ENCODE measurements at places on chromosomes 7 and 10.
A peak's percentile ranks its signal among the peaks of the same experiment; 100 is the strongest.

GRCh38 chr10:14485986-14486385, 155.3 kb upstream of the FRMD4A start:
- no peak overlapping the region for H3K4me3 ChIP-seq
- H3K27me3 ChIP-seq, result peaks cover 19% of the 10 kb centered on the region
- H3K4me1 ChIP-seq, result no peaks in the 10 kb centered on the region
- DNase-seq, result no peak

DNA sequence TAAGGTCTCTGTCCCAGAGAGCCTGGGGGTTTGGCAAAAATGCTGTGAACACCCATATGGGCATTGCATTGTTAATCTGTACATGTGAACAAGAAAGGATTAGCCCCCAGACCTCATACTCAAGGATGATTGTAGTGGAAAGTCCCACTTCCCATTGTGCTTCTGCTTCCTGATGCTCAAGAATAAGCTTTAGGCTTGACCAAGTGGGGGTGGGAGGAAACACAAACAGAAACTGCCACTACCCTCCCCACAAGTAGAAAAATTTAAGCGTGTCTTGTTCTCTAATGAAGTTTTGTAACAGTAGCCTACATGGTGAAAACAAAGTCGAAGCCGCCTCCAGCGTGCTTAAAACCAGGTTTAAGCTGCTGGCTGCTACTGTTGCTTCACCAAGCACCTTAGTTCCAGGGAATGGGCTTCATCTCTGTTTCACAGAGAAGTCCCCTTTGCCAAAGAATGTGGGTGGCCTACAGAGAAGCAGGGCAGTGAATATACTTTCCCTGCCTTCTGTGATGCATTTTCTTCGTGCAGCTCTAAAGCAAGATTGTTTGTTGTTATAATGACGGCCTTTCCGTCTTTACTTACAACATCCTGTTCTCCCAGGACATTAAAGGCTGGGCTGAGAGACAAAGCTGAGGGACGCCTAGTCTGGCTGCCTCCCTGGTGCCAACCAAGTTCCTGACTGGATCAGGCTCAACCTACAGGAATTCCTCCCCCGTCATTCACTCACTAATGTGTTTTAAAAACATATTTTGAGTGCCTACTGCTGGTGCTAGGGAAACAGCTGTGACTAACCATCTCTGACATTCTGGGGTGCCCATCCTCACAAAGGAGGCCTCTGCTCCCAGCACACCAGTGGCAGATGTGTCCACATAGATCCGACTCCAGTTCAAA, 32.1 kb upstream of the CCSER2 start:
- no peaks in the 10 kb centered on the region for H3K36me3 ChIP-seq
- no peak for DNase-seq
- peaks cover 21% of the 10 kb centered on the region for H3K4me1 ChIP-seq
- H3K27ac ChIP-seq, result no peak overlapping the region
- H3K4me3 ChIP-seq, result no peak overlapping the region

DNA sequence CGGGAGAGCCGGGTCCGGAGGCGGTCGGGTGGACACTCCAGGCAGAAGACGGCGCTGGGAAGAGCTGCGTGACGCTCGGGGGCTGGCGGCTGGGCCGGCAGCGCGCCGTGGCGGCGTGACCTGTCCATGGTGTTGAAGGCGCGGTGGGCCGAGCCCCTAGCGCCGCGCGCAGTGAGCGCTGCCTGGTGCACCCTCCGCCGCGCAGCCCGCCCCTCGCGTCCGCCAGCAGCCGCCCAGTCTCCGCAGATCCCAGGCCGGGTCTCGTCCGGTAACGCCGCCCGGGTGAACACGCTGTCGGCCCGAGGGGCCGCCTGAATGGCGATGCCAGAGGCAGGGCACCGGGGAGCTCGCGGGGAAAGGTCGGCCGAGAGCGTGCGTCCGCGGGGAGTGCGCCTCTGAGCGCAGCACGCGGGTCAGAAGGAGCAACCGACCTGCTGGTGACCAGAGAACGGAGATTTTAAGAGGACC, 657 bp upstream of the TMEM178B start:
- H3K36me3 ChIP-seq, result no peaks in the 10 kb centered on the region
- H3K4me3 ChIP-seq, result peak overlapping the region; percentile 54
- peaks cover 47% of the 10 kb centered on the region for H3K27me3 ChIP-seq
- peaks cover 16% of the 10 kb centered on the region for H3K4me1 ChIP-seq
- H3K27ac ChIP-seq, result no peak overlapping the region

DNA sequence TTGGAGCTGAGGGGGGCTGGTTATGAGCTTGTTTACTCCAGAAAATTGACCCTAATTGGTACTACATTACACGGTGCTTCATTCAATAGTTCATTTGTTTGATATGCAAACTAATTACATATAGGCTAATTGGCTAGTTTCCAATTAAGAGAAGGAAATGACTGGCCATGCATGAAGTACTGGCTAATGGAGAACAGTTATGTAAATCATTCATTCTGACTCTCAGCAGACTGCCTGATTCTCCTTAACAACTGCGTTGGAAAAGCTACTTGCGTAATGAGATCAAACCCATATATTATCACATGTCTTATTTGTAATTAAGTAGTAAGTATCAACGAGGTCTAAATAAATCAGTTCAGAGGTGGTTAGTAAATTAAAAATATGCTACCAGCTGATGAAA, 81.8 kb upstream of the CTTNBP2 start:
- no peak overlapping the region for H3K4me3 ChIP-seq
- peaks cover 3% of the 10 kb centered on the region for H3K27me3 ChIP-seq
- DNase-seq, result no peak
- no peaks in the 10 kb centered on the region for H3K4me1 ChIP-seq
- no peaks in the 10 kb centered on the region for H3K36me3 ChIP-seq
- no peak overlapping the region for H3K27ac ChIP-seq

GRCh38 chr10:75013007-75013406, 98.4 kb upstream of the SAMD8 start:
- H3K4me3 ChIP-seq, result no peak overlapping the region
- H3K27ac ChIP-seq, result peak overlapping the region; percentile 82
- no peaks in the 10 kb centered on the region for H3K27me3 ChIP-seq
- peaks cover 51% of the 10 kb centered on the region for H3K4me1 ChIP-seq

DNA sequence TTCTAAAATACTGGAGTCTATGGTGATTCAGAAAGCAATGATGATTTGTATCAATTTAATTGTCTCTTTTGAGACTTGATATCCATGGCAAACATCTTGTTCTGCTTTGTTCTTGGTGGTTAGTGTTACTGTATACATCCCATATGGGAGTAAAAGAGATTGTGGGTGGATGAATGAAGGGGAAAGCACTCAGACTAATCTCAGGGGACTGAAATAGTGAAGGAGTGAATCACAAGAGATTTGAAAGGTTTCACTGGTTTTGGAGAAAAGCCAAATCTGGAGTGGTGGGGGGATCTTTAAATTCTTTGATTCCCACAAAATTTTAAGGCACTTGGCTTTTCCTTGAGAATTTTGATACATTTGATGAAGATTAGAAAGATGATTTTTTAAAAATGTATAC, 369.4 kb downstream of the INHBA start:
- H3K4me3 ChIP-seq, result no peak overlapping the region
- H3K27me3 ChIP-seq, result no peaks in the 10 kb centered on the region
- no peak for DNase-seq
- no peaks in the 10 kb centered on the region for H3K4me1 ChIP-seq

GRCh38 chr10:117094856-117095255, 43.2 kb downstream of the VAX1 start:
- H3K36me3 ChIP-seq, result no peaks in the 10 kb centered on the region
- peaks cover 13% of the 10 kb centered on the region for H3K27me3 ChIP-seq
- no peak overlapping the region for H3K4me3 ChIP-seq
- DNase-seq, result no peak

GRCh38 chr10:120436439-120437112, 20.5 kb upstream of the PLPP4 start:
- no peak for DNase-seq
- H3K4me3 ChIP-seq, result no peak overlapping the region
- H3K27ac ChIP-seq, result no peak overlapping the region
- peaks cover 10% of the 10 kb centered on the region for H3K27me3 ChIP-seq

DNA sequence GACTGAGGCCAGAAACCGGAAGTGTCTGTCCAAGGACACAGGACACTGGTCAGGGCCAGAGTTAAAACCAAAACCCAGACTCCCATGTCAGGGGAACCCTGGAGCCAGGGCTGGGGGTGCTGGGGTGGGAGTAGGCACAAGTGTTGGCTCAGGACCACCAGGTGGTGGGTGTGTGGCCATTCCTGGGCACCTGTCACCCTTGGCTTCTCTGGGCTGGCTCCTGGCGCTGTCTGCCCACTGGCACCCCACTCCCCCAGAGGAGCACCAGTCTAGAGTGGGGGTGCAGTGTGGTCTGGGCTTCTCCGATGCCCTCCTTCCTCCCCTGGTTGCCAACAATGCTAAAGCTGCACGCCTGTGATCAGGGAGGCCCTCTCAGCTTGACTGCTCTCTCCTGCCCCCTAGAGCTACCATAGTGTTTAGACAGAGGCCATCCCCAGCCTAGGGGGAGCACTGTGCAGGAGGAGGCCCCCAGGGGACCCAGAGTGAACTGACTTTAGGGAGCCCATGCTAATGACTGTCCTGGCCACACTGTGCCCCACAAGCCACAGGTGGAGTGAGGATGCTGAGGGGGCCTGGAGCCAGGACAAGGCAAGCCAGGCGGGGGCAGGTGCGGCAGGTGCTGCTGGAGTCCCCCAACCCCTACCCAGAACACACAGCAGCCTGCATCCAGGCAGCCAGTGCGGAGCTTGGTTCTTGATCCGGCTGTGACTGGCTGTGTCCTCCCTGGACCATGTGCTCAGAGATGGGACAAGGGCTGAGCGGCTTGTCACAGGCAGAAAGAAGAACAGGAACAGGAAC, 11.0 kb downstream of the RASGEF1A start:
- DNase-seq, result peak; percentile 67
- no peak overlapping the region for H3K27ac ChIP-seq
- no peaks in the 10 kb centered on the region for H3K27me3 ChIP-seq
- no peak overlapping the region for H3K4me3 ChIP-seq

- no peak overlapping the region for H3K4me3 ChIP-seq
- no peaks in the 10 kb centered on the region for H3K36me3 ChIP-seq
- peaks cover 22% of the 10 kb centered on the region for H3K27me3 ChIP-seq
- no peak for DNase-seq
Observed at GRCh38 chr10:27383595-27384542, 120.2 kb upstream of the RAB18 start.

- no peak overlapping the region for H3K4me3 ChIP-seq
- no peak for DNase-seq
- peak overlapping the region; percentile 11 for H3K27ac ChIP-seq
- H3K36me3 ChIP-seq, result peaks cover 40% of the 10 kb centered on the region
- H3K27me3 ChIP-seq, result no peaks in the 10 kb centered on the region
Observed at GRCh38 chr10:100993986-100994708, 5.5 kb upstream of the LZTS2 start.

DNA sequence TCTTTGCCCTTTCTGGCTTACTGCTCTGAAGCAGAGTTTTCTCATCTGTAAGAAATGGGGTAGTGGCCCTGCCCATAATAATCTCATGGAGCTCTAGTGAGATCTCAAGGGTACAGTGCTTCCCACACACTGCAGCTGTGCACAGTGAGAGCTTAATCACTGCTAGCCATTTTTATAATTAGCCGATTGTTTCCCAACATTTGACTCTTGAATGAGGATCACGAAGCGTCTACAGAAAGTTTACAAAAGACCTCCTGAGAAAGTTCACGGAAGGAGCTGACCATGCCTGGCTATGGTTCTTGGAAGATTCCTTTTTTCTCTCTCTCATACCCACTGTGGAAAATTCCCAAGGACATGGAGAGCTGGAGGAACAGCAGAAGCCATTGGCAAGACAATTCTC, 70.4 kb downstream of the FAM171A1 start:
- H3K4me1 ChIP-seq, result no peaks in the 10 kb centered on the region
- H3K27ac ChIP-seq, result no peak overlapping the region
- H3K27me3 ChIP-seq, result no peaks in the 10 kb centered on the region
- no peak overlapping the region for H3K4me3 ChIP-seq
- DNase-seq, result no peak
- no peaks in the 10 kb centered on the region for H3K36me3 ChIP-seq

DNA sequence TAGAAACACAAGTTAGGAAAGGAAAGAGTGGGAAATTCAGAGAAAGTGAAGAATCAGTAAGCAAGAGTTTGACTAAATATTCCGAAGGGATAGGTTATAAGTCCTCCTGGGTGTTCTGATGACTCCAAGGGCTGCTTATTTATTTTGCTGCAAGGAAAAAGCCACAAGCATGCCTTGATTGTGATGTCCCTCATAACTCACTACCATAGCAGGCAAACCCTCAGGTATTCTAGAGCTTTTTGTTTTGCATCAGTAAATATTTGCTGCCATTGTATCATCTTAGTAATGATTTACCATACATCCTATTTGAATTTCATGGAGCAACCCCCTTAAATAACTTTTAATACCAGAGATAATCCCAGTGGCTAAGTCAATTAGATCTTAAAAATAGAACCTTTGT, 688.1 kb downstream of the SUGCT start:
- no peak overlapping the region for H3K27ac ChIP-seq
- H3K36me3 ChIP-seq, result no peaks in the 10 kb centered on the region
- no peak for DNase-seq
- H3K4me3 ChIP-seq, result no peak overlapping the region

- no peak overlapping the region for H3K4me3 ChIP-seq
- peaks cover 2% of the 10 kb centered on the region for H3K27me3 ChIP-seq
- H3K36me3 ChIP-seq, result no peaks in the 10 kb centered on the region
- H3K4me1 ChIP-seq, result no peaks in the 10 kb centered on the region
- DNase-seq, result no peak
- H3K27ac ChIP-seq, result no peak overlapping the region
Observed at GRCh38 chr7:39033885-39034624, 56.3 kb downstream of the POU6F2 start.

- peaks cover 5% of the 10 kb centered on the region for H3K27me3 ChIP-seq
- no peaks in the 10 kb centered on the region for H3K36me3 ChIP-seq
- no peaks in the 10 kb centered on the region for H3K4me1 ChIP-seq
- H3K4me3 ChIP-seq, result no peak overlapping the region
- no peak for DNase-seq
Observed at GRCh38 chr10:113339121-113339520, 213.7 kb upstream of the HABP2 start.

DNA sequence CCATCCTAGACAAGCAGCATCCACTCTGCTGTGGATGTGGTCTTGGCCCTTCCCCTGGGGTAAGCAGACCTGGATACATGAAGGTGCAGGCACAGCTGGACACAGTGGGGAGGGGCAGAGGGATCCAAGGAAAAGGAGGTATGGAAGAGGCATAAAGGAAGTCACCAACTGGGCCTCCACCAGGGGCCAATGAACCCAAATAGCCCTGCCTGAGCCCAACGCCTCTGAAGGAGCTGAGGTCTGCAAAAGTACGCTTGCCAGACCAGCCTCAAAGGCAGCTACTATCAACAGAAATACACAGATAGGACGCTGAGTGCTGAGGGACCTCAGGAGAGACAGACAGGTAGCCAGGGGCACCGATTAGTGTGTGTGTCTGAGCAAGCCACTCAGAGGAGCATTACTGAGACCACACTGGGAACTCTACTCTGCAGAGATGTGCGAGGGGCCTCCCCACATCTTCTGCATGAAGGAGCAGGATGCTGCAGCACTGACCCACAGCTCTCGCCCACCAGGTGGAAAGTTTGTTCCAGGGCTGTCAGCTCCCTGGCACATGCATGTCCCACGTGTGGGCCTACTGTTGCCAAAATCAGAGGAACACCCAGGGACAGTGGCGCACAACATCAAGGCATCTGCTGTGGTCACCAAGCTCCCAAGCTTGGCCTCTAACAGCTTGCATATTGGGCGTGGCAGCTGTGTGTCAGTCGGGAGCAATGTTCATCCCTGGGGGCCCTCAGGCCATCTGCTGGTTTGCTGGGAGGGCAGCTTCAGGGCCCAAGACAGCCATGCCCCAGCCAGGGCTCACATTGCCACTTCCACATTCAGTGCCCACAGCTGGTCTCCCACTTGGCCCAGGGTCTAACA, 40.0 kb downstream of the MKI67 start:
- no peak overlapping the region for H3K27ac ChIP-seq
- no peaks in the 10 kb centered on the region for H3K27me3 ChIP-seq
- H3K36me3 ChIP-seq, result peaks cover 3% of the 10 kb centered on the region
- peaks cover 1% of the 10 kb centered on the region for H3K4me1 ChIP-seq

Data from activated CD4-positive, alpha-beta T cell treated with anti-CD3 and anti-CD28 coated beads for 36 hours (primary cell).